WTC11 (cell line): ENCODE measurements at places on chromosomes 13 and 19. TPM values are rescaled to one million over a fixed set of nuclear protein-coding genes. Genes with fewer than 3 reads are reported as not detected.

DNA sequence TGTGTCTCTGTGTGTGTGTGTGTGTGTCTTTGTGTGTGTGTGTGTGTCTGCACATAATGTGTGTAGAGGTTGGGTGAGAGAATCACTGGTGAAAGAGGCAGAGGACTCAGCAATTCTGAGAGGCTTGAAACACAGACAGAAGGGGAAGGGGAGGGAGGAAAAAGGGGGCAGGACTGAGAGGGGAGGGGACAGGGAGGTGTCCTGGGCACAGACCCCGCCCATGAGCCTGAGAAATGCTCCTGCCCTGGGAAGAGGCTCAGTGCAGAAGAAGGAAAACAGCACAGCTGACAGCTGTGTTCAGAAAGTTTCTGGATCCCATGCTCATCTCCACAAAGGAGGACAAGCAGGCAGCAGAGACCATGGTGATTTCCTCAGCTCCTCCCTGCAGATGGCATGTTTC is 59.1 kb upstream of the CEACAM8 start:
- peaks cover 14% of the 10 kb centered on the region for H3K27me3 ChIP-seq
- H3K4me3 ChIP-seq, result no peak overlapping the region
- no peak overlapping the region for H3K27ac ChIP-seq
- DNase-seq, result no peak
- no peaks in the 10 kb centered on the region for H3K36me3 ChIP-seq

- H3K4me1 ChIP-seq, result peaks cover 12% of the 10 kb centered on the region
- no peak for DNase-seq
- H3K27me3 ChIP-seq, result no peaks in the 10 kb centered on the region
- no peaks in the 10 kb centered on the region for H3K36me3 ChIP-seq
- no peak overlapping the region for H3K27ac ChIP-seq
Observed at GRCh38 chr13:31090961-31091624, 70.6 kb downstream of the HSPH1 start.

- H3K4me3 ChIP-seq, result no peak overlapping the region
- peaks cover 5% of the 10 kb centered on the region; the same call in 1 of the 2 replicates for H3K4me1 ChIP-seq
- H3K27ac ChIP-seq, result no peak overlapping the region
- DNase-seq, result peak; percentile 66
- H3K27me3 ChIP-seq, result no peaks in the 10 kb centered on the region
Observed at GRCh38 chr13:89695343-89696257, 1651.9 kb upstream of the MIR17HG start.

DNA sequence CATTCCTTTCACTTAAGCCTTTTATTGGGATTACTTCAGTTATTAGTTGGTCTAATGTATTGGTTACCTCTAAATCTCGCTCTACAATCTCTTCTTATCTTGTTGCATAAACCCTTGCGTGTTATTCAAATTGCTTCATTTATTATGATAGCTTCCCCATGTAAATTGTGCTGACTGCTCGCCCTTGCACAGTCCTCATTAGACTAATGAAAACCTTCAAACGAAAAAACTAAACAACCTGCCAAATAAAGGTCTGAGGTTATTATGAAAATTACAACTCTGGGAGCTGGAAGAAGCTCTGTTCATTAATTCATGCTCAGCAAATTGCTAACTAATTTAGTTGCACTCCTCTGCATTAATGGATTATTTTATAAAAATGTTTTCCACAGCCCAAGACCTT is 320.1 kb downstream of the DACH1 start:
- no peak overlapping the region for H3K4me3 ChIP-seq
- no peaks in the 10 kb centered on the region; the same call in 1 of the 2 replicates for H3K27me3 ChIP-seq
- no peaks in the 10 kb centered on the region for H3K36me3 ChIP-seq
- H3K4me1 ChIP-seq, result no peaks in the 10 kb centered on the region
- DNase-seq, result no peak

GRCh38 chr13:90201202-90201601 is 1146.3 kb upstream of the MIR17HG start:
- H3K36me3 ChIP-seq, result no peaks in the 10 kb centered on the region
- no peaks in the 10 kb centered on the region for H3K4me1 ChIP-seq
- DNase-seq, result no peak
- peaks cover 2% of the 10 kb centered on the region; the same call in 1 of the 2 replicates for H3K27me3 ChIP-seq

GRCh38 chr13:88701551-88701950 is 1030.4 kb downstream of the SLITRK5 start:
- no peak overlapping the region; the same call in 1 of the 2 replicates for H3K27ac ChIP-seq
- 0 out of 2 replicates have a peak, but pooled peaks cover 3% of the 10 kb centered on the region for H3K4me1 ChIP-seq
- H3K36me3 ChIP-seq, result peaks cover under 1% of the 10 kb centered on the region

DNA sequence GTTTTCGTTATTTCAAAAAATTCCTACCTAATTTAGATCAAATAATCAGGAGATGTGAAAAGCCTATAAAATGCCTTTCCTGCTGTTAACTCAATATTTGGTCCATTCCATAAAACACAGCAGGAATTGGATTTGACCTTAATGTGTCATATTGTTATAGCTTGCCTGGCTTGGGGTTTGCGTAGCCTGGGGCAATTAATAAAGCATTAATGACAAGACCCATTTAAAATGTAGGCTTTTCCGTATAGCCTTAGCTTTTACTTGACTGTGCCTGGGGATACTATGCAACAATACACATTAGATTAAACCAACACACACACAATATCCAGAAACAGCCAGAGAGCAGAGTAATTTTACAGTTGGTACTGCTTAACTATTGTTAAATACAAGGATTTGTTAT is 117.2 kb upstream of the MAB21L1 start:
- no peaks in the 10 kb centered on the region for H3K27me3 ChIP-seq
- DNase-seq, result no peak
- H3K4me3 ChIP-seq, result no peak overlapping the region

- H3K36me3 ChIP-seq, result no peaks in the 10 kb centered on the region
- no peaks in the 10 kb centered on the region for H3K27me3 ChIP-seq
- no peak overlapping the region for H3K27ac ChIP-seq
- H3K4me3 ChIP-seq, result no peak overlapping the region
- no peak for DNase-seq
- H3K4me1 ChIP-seq, result no peaks in the 10 kb centered on the region
Observed at GRCh38 chr13:92535222-92536006, 691.2 kb upstream of the GPC6 start.

Gene MRPL57
- total RNA-seq, result 29.4 to 32.3 TPM (median 32.1 TPM) in 3 replicates

Gene ZNF726
- total RNA-seq, result 0.25 TPM in 1 of 3 replicates, not detected in the others

Gene TNPO2
- total RNA-seq, result 90.9 to 105 TPM (median 94.4 TPM) in 3 replicates

Gene IRGC
- total RNA-seq, result not detected in 3 replicates
